Right ventricle myocardium superior (tissue), 1 donor: ENCODE measurements at places on chromosomes 5 and 9.

- no peak for DNase-seq
Measured at GRCh38 chr9:135222881-135223760, 135.7 kb downstream of the OLFM1 start.

GRCh38 chr5:33688066-33688465 lies 203.7 kb downstream of the ADAMTS12 start:
- DNase-seq, result no peak

- DNase-seq, result no peak
Measured at GRCh38 chr5:13478831-13479465, 465.5 kb downstream of the DNAH5 start.

DNA sequence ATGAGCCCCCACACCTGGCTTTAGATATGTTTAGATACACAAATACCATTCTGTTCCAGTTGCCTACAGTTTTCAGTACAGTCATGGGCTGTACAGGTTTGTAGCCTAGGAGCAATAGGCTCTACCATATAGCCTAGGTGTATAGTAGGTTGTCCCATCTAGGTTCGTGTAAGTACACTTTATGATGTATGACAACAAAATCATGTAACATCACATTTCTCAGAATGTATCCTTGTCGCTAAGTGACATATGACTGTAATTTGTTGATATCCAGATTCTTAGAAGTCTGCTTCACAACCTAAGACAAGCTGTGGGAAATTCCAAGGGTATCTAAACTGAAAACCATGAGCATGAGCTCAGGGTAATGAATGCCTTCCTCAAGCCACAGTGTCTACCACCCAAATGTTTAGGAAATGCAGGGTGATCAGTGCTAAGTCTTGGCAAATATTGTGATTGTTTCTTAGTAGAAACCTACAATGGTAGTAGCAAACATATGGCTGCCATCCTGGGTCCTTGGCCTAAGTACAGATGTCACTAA lies 8.4 kb downstream of the ECM2 start:
- no peak for DNase-seq

DNA sequence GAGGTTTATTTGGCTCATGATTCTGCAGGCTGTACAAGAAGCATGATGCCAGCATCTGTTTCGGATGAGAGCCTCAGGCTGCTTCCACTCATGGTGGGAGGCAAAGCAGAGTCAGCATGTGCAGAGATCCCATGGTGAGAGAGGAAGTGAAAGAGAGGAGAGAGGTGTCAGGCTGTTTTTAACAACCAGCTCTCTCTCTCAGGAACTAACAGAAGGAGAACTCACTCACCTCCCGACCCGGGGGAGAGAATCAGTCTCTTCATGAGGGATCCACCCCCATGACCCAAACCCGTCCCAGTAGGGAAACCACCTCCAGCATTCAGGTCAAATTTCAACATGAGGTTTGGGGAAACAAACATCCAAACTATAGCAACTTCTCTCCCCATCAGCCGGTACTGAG lies 187.7 kb downstream of the ENC1 start:
- no peak for DNase-seq

- peak; percentile 71 for DNase-seq
Measured at GRCh38 chr5:163503106-163504078, 2.0 kb upstream of the MAT2B start.
